ENCODE measurements at places on chromosomes 1 and 21. TPM values are rescaled to one million over a fixed set of nuclear protein-coding genes. Genes with fewer than 3 reads are reported as not detected.

Gene UBE4B
- 88.1 TPM for total RNA-seq

Gene PTBP2
- total RNA-seq, result 123 TPM

Gene GPR161
- total RNA-seq, result 16.6 TPM

Gene DDR2
- 0.17 TPM for total RNA-seq

Gene RAB3GAP2
- 32.4 TPM for total RNA-seq

Gene ADCY10
- 0.67 TPM for total RNA-seq

Gene HPCA
- total RNA-seq, result 2.6 TPM

Gene HCRTR1
- total RNA-seq, result not detected

Gene LACTBL1
- total RNA-seq, result not detected

Gene CFAP107
- not detected for total RNA-seq

Gene KRTAP19-3
- total RNA-seq, result not detected

- no peak for DNase-seq
These were observed 158.7 kb downstream of the NTPCR start for GRCh38 chr1:233109096-233109495.

DNA sequence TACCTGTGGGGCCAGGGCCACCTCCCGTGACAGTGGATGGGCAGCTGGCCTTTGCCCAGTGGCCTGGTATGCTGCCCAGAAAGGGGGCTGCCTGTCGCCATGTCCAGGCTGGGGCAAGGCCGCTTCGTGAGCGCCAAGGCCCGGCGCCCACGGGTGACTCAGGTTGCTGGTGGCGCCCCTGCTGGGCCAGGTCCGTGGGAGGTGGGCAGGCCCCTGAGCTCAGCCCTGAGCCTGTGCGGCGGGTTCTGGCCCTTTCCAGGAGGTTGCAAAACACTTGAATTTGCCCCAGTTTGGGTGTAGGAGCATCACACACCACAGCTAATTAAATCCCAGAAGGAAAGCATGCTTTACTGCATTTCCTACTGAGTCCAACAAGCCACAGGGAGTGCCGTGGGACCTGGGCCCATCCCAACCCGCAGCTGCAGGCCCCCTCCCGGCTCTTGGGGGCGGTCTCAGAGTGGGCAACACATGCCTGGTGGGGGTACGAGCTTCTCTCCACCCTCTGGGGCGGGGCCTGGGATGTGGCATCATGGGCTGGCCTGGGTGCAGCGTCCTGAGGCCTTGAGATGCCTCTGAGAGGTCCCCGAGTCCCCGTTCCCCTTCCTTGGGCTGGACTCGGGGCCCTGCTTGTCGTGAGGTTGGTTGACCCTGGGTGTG lies 159.8 kb downstream of the PEX14 start:
- DNase-seq, result peak; percentile 87

DNA sequence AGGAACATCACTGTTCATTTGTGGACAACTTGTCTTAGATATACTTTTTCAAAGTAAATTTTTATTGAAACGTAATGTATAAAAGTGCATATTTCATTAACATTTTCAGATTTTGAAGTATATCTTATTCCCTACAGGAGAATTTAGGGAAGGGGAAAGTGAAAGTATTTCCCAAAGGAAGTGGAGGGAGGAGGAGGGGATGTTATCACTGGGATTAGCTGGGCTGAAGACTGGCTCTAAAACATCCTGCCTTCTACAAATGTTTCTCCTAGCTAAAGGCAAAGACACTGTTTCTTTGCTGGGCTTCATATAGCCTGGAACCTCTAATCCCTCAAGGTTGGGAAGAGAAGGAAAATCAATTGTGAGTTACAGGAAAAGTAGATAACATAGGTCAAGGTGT lies 7.1 kb upstream of the ZNF697 start:
- DNase-seq, result no peak

DNA sequence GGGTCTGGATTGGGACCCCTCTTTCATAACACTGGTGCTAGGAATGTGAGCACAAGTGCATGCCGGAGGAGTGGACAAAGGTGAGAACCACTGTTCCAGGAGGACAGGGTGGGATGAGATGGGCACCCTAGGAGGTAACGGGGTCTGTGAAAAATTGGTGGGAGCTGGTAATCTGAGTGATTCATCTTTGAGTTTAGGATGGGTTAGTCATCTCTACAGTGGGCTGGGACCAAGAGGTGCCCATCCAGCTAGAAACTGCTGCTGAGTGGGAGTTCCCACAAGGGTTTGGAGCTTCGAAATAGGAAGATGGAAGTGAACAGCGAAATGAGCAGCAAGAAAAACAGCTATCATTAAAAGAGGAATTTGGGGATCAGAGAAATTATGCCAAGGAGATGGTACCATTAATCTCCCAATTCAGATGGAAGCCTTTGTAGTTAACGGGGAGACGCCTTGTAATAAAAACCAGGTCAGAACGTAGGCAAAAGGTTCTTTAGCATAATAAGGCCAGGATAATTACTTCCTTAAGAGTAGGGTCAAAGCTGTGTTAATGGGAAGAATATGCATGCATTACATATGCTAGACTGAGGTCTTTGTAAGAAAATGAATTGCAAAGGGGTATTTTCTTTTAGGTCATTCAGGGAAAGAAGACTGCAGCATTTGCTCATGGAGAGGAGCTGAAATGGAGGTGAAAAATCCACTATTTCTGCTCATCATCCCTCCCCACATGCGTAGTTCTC lies 55.5 kb downstream of the OLFML3 start:
- no peak for DNase-seq

DNA sequence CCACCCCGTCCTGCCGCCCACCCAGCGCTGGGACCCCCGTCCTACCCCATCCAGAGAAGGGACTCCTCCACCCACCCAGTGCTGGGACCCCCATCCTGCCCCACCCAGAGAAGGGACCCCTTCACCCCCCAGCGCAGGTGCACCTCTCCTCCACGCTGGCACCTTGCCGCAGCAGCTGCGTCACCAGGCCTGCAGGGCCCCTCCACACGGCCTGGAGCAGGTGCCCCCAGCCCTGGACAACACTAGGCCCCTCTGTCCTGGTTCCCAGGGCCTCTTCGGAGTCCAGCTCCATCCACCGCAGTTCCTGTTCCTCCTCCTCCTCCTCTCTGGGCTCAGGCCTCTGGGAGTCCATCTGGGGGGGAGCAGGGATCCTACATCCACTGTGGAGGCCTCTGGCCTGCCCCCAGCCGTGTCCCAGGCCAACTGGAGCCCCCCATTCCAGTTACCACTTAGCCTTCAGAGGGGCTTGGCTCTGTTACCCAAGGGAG lies 378 bp downstream of the ANKRD65 start:
- peak; percentile 59 for DNase-seq

GRCh38 chr1:242452573-242452972 lies 71.9 kb downstream of the PLD5 start:
- no peak for DNase-seq

DNA sequence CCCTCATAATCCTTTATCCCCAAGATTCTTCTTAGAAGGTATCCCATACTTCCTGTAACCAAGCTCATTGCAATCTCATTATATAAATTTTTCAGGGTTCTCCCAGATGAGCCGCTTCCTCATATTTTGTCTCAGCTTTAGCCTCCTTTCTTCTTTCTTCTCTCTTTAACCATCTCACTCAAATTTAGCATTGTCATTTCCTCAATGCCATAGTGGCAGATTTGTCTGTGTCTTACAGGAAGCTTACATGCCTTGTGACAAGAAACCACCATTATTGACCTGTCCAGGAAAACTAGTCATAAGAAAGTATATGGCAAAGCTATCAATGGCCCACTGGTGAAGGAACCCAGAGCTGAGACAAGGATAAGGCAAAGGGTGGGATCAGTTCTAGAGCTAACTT lies 6.0 kb upstream of the FCRL2 start:
- no peak for DNase-seq

- DNase-seq, result no peak
These were observed 46.1 kb downstream of the CHAF1B start for GRCh38 chr21:36431252-36431651.

- DNase-seq, result no peak
These were observed 212.1 kb downstream of the PBX1 start for GRCh38 chr1:164771041-164771618.

DNA sequence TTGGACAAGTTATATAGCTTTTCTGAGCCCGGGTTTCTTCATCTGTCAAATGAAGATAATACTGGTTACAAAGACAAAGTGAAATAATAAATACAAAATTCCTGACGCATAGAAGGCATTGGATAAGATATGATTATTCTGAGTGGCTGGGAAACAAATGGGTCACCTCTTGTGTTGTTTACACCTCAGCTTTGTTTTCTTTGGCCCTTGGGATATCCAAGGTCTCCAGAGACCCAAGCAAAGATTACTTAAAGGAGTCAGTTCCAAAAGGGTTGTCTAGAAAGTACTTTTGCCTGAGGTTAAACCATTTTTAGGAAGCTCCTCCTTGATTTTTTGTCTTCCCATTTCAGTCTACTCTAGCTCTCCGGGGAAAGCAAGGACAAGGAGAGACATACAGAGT lies 9.7 kb downstream of the KHDRBS1 start:
- no peak for DNase-seq

DNA sequence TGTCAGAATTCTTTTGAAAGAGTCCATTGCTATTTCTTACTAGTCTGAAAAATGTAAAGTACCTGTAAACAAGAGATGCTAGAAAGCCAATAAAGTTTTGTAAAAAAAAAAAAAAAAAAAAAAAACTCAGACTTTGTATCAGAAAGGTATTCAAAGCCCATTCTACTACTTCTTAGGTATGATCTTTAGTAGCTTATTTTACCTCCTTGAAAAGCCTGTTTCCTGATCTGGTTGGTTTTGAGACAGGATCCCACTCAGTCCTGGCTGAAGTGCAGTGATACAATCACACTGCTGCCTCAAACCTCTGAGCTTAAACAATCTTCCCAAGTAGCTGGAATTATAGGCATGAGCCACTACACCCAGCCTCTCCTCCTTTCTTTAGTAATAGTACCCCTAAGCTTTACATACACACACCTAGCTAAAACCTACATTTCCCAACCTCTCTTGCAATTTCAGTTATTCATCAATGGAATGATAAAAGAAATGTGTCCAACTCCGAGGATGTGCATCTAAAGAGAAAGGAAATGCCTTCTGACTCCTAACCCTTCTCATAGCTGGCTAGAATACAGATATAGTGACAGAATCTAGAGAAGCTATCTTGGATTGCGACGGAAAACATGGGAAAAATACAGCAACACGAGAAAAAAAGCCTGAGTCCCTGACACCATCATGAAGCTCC lies 30.6 kb downstream of the EPS15 start:
- DNase-seq, result no peak

DNA sequence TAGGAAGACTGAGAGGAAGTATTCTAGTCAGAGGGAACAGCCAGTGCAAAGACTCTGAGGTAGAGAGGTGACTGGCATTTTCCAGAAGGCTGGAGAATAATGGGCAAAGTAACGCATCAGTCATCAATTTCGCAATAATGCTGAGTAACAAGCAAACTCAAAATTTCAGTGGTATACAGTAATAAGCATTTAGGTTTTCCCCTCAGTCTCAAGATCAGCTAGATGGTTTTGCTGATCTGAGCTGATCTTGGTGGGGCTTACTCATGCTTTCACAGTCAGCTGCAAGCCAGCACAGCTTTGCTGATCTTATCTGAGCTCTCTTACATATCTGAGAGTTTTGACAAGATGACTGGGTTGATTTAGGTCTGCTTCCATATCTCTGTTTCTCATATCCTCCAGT lies 108.7 kb downstream of the TSEN15 start:
- no peak for DNase-seq

GRCh38 chr1:164719676-164720439 lies 160.9 kb downstream of the PBX1 start:
- no peak for DNase-seq

GRCh38 chr1:7576946-7577657 lies 194.0 kb upstream of the VAMP3 start:
- DNase-seq, result peak; percentile 83

DNA sequence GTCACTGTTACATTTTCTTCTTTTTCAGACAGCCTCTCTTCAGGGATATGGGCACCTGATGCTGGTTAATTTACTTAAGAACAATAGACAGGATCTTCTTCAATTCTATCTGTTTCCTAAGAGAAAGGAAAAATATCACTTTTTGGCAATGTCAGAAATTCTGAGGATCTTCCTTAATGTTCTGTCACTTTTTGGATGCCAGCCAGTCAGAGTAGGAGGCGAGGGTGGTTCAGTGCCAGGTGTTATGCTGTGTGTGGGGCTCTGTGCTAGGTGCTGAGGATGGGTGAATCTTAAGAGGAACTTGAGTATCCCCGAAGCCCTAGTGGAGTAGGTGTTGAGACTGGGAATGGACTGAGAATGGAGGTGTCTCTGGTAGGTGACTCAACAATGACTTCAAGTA lies 133.5 kb downstream of the UCK2 start:
- no peak for DNase-seq

DNA sequence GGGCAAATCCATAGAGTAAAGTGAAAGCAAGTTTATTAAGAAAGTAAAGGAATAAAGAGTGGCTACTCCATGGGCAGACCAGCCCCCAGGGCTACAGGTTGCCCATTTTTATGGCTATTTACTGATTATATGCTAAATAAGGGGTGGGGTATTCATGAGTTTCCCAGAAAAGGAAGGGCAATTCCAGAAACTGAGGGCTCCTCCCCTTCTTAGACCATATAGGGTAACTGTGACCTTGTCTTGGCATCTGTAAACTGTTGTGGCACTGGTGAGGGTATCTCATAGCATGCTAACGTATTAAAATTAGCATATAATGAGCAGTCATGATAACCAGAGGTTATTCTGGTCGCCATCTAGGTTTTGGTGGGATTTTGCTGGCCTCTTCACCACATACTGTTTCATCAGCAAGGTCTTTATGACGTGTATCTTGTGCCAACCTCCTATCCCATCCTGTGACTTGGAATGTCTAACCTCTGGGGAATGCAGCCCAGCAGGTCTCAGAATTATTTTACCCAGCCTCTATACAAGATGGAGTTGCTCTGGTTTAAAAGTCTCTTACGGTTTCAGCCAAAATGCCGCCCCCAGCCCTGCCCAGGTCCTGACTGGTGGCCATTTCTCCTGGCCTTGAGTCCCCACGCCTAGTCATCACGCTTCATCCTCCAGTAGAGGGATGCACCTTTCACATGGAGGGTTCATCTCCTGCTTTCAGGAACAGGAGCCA lies 982 bp upstream of the TRIM17 start:
- no peak for DNase-seq

GRCh38 chr1:14971221-14971620 lies 182.3 kb upstream of the TMEM51 start:
- no peak for DNase-seq
